ENCODE measurements at places on chromosomes 12 and 14.

DNA sequence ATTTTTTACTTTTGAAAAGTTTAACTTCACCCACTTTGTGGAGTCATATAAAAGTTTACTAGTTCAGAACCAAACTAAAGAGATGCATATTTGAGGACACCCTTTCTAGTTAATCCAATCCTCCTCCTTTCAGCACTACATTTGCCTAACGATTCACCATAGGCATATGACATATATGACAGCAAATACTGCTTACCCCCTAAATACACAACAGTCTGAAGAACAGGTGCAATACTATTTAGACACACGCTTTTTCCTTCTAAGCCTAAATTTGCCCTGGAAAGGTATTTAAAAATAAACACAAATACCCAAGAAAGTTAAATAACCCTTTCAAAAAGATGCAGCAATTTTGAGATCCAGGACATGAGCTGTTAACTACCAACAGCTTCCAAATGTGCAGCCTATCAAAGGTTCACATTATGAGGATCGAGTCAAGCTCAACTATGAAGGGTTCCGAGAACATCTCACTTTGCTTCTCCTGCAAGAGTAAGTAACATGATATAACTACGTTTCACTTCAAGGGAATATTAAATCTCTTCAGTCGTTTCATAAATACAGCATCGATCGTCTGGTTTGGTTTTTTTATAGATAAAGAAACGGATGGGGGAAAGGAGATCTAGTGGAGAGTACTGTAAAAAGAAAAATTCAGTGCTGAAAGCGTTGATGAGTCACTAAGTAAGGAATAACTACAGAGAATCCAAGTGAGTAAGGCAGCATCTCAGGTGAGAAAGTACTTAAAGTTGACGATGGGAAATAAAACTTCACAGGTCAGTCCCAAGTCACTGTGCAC, 677 bp upstream of the AP4S1 start:
- no peak for DNase-seq

DNA sequence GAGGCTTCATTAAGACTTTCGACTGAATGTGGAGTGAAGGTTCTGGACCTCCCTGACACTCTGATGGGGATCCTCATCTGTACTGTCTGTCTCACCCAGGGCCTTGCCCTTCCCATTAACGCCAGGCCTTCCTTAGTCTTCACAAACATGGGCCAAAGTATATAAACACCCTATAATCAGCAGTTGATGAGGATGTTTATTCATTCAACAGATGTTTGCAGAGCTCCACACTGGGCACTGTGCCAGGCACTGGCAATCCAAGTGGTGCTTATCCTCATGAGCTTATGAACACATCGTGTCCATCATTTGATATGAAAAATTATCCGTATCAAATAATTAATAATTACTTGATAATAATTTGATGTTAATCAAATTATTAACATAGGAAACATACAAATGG, 454.4 kb downstream of the FUT8 start:
- DNase-seq, result no peak

DNA sequence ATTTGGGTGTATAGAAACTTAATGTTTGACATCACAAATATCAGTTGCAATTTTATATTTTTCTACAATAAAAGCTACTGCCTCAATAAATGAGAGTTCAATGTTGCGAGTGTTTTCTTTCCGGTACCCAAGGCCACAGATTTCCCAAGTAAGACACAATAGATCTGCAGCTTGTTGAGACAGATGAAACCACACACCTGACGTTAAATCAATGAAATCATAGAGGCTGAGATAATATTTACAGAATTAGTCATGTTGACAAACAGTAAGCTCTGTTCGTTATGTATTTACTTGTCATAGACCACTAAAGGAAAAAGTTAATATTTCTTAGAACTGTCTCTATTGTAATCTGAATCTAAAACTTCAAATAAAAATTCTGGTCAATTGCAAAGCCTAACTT, 49.2 kb upstream of the PTHLH start:
- DNase-seq, result no peak

DNA sequence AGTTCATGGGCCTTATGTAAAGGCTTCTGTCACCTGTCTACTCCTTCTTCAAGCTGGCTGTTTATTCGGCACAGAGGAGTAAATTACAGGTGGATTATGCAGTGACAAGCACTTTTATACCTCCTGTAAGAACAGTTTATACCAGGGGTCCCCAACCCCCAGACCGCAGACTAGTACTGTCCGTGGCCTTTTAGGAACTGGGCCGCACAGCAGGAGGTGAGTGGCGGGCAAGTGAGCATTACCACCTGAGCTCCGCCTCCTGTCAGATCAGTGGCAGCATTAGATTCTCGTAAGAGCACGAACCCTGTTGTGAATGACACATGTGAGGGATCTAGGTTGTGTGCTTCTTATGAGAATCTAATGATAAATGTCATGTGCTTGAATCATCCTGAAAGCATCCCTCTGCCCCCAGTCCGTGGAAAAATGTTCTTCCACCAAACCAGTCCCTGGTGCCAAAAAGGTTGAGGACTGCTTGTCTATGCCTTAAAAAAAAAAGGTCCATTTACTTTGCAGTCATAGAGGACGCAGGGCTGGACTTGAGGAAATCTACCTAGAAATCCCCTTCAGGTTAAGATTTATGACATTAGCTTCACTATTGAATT, 78.8 kb downstream of the ETV6 start:
- no peak for DNase-seq

GRCh38 chr12:108643941-108644810, 10.5 kb upstream of the SELPLG start:
- DNase-seq, result no peak

- DNase-seq, result no peak
Measured at GRCh38 chr14:20044243-20044642, 8.4 kb upstream of the OR4K13 start.

DNA sequence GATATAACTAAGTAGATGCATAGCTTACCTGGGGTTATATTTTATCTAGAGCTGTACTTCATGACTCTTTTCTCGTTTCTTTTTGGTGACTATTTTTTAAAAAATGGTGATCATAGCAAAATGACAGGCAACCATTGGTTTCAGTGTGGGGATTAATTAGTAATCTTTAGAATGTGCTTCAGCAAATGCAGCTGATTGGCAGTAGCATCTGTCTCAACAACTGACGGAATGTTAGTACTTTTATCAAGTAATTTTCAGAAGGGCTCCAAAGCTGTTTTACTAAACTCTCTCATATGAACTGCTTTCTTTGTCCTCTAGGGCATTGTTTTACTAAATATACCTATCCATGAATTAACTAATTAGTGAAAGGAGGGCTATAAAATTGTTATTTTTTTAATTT, 117.6 kb downstream of the TRMT5 start:
- DNase-seq, result no peak

GRCh38 chr14:34069854-34070582, 119.1 kb upstream of the EGLN3 start:
- no peak for DNase-seq

GRCh38 chr12:12704593-12705230, 8.7 kb upstream of the GPR19 start:
- no peak for DNase-seq

GRCh38 chr12:70190262-70191010, 52.8 kb upstream of the CNOT2 start:
- DNase-seq, result no peak

DNA sequence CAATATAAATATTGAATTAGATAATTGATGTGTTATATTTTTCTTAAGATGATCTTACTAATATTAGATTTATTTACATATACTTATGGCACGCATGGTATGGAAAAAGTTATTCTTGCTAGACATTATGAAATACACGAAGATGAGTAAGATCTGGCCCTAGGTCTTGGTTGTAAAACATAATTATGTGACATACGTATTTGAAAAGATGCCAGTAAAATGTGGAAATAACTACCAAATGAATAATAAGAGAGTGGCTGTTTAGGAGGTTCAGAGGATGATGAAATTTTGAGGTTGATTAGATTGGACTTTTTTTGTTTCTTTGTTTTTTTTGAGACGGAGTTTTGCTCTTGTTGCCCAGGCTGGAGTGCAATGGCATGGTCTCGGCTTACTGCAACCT, 41.3 kb downstream of the FANCM start:
- DNase-seq, result no peak

DNA sequence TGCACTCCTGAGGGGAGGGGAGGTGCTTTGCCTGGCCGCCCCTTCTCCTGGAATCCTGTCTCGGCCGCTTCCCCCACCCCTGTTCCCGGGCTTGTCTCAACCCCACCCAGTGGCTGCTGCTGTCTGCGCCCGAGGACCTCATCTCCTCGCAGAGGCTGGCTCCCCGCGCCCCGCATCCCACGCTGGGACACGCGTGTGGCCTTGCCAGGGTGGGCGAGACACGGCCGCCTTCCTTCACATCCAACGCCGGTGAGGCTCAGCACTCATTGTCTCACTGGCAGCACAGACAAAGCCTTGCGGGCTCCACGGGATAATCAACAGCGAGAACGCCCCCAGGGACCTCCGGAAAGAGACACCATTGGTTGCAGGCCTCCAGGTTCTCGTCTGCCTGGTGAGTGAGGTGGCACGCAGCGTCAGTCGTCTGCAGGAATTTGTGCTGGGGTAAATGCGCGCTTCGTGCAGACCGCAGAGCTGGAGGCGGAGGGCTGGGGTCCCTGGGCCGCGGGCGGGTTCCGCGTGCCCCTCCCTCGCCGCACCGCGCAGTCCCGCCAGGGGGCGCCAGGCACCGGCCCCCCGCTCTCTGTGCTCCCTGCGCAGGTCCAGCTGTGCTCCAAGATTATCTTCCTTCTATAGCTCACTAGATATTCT, 26.8 kb downstream of the CCDC177 start:
- no peak for DNase-seq

GRCh38 chr14:56491299-56492285, 88.0 kb upstream of the TMEM260 start:
- no peak for DNase-seq

DNA sequence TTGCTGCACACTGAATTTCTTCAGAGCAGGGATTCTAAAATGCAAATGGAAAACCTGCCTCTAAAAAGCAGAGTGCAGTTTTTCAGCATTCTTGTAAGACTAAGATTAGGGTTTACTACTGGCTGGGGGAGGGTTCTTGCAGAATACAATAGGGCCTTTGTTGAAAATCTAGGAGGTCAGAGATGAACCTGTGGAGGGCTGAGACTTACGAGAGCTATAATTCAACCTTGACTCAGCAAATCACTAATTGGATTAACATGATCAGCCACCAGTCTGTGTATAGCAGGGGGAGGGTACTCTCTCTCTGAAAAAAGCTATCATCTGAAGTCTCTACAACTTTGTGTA, 92.6 kb upstream of the HIF1A start:
- DNase-seq, result no peak

GRCh38 chr12:109720152-109720856, 6.7 kb downstream of the FAM222A start:
- DNase-seq, result no peak

All from cortex of kidney (tissue), 1 donor.